ENCODE measurements at places on chromosomes 3 and 15.

DNA sequence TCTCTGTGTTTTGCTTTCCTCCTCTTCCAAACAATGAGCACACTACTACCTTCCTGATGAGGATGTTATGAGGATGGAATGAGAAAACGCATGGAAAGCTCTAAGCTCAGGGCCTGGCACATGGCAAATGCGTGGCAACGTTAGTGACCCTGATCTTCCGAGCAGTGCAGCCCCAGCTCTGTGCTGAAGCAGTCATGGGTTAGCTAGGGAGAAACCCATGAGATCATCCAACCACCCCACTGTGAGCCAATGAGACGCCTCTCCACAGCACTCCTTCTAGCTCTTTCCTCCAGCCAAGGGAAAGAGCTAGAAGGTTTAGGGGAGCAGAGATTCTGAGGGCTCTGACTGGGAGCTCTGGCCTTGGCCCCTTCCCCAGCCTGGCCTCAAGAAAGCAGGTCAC lies 4.5 kb downstream of the CPN2 start:
- DNase-seq, result no peak

- DNase-seq, result no peak
Observed at GRCh38 chr3:115350606-115351005, 203.5 kb upstream of the ZBTB20 start.

DNA sequence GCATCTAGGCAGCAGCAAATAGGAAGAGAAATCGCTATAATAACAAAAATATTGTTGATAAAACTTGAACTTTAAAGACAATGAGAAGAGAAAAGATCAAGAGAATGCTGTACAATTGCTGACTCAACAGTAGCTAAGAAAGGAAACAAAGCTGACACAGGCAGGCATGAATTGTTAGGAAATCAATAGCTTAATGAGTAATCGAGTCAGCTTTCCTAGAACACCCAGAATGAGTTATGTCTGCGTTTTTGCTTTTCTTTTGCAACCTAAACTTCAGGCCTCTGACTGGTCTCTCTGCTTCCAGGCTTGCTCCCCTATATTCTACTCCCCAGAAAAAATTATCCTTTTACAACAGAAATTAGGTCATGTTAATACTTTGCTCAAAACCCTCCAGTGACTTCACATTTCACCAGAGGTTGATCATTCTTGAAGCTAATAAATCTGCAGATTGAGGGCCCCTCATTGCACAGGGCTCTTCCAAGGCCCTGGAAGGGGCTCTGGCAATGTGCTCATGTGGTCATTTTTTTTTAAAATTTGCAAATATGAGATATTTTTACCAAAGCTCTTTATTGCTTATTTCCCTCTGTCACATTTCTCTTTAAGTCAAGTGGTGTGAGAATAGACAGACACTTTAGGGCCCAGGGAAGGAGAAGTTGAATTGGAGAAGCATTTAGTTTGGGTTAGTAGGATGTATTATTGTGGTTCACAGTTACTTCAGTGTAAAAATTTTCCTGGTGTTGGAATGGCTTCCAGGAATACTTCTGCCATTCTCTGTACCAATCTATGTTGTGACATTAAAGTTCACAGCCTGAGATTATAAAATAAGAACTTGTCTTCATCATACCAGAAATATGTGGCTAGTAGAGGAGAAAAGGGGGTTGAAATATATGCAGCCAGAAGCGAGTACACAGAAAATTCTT lies 116.3 kb downstream of the TMCO5A start:
- peak; percentile 28 for DNase-seq

DNA sequence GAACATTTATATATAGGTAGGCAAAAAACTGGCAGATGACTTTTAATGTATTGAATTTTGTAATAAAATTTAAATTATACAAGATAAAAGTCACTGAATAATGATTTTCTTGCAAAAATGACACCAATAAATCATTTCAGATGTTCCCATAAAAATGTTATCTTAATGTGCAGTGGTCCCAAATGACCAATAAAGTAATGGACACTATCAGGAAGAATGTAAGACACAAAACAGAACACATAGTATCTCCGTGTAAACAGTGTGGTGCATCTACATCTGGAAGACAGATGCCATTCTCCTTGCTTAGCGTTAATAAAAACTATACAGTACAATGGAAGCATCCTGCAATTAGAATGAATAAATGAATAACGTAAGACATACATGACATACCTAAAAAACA lies 41.5 kb downstream of the FGF7 start:
- no peak for DNase-seq

DNA sequence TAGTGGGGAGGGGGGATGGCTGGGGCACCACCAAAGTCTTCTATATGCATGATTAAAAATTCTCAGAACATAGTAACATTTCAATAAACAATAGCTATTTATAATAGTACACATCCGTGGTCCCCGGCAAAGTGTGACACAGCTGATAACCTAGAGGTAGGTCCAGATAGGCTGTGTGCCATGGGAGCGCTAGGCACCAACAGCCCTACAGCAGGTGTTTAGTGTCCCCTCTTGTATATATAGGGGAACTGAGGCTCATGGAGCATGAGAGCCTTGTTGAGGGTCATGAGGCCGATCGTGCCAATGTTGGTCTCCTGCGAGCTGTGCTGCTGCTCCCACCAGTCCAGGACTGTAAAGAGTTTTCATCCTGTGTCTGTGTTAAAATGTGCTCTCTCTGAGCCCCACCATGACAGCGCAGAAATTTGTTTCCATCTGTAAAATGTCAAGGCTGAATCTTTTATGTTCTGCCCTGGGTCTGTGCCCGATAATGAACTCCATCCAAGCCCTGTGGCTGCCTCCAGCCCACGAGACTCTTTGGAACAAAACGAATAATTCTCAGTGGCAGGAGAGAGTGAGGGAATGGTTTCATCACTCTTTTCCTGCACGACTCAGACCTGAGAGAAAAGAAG lies 14.5 kb downstream of the TMEM158 start:
- DNase-seq, result no peak

- DNase-seq, result no peak
Observed at GRCh38 chr3:48222616-48223513, at the start of gene CAMP. CAMP (plus strand) TSS chr3:48223495; CDS start chr3:48223512, 17 bp downstream.

- no peak for DNase-seq
Observed at GRCh38 chr3:41489231-41489630, 289.9 kb downstream of the CTNNB1 start.

DNA sequence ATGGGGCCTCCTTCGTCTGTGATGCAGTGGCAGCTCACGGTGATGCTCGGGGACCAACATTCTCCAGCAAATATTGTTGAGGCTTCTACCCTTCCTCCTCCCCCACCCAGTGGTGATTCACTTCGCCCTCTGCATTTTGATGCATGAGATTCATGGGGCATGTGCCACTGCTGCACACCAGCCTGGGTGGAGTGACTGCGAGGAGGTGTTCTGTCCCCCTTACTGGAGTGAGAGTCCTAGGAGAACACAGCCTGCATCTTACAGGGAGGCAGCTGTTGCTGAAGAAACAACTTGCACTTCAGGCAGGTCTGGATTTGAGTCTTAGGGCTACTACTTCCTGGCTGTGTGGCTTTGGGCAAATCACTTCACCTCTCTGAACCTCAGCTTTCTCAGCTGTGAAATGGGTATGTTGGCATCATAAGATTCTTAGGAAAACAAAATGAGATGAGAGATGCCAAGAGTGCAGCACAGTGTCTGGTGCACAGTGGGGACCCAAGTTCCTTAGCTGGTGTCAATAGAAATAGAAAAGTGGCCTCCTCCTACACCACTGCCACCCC lies 10.2 kb upstream of the SKOR1 start:
- no peak for DNase-seq

Data from retina (tissue), 1 donor.